ENCODE measurements at places on chromosomes 7 and 10.
A peak's percentile ranks its signal among the peaks of the same experiment; 100 is the strongest.

- DNase-seq, result no peak
These were observed 22.7 kb upstream of the MKRN1 start for GRCh38 chr7:140501966-140502365.

GRCh38 chr7:37187179-37187578, 261.5 kb downstream of the ELMO1 start:
- DNase-seq, result no peak

DNA sequence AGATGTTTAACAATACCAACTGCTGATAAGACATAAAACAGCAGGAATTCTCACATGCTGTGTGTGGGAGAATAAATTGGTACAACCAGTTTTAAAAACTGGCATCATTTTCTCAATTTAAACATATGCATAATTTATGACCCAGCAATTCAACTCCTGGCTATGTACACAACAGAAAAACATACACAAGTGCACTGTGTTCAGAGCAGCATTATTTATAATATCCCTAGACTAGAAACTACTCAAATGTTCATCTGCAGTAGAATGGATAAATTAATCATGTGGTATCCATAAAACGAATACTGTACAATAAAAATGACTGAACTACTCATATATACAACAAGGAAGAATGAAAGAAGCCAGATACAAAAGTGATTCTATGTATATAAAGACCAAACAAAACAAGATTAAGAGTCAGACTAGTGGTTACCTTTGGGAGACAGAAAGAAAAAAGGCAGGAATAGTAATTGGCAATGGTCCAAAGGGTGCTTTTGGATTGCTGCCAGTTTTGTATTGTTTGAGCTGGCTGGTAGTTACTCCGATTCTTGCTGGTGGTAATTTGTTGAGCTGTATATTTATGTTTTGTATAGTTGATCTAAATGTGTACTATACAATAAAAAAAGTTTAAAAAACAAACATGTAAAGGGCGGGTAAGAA, 306.0 kb downstream of the TFEC start:
- DNase-seq, result no peak

DNA sequence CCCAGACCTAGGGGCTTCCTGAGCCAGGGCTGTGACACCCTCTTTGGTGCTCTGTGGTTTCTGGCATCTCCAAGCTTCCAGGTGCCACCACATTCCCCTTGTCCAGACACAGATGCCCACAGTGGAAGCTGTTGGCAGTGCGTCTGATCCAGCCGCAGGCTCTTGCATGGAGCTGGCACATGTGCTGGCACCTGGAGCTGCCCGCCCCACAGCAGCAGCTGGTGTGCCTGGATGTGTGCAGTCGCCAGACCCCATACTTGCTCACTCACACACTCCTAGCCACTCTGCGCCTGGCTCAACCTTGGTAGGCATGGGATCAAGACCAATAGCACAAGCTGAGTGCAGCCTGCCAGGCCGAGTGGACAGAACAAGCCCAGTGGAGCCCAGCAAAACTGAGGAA, 106.5 kb downstream of the LYZL1 start:
- no peak for DNase-seq

- DNase-seq, result no peak
These were observed 222.9 kb upstream of the KMT2E start for GRCh38 chr7:104791080-104791479.

GRCh38 chr10:29648983-29649268, 14.2 kb upstream of the SVIL start:
- no peak for DNase-seq

DNA sequence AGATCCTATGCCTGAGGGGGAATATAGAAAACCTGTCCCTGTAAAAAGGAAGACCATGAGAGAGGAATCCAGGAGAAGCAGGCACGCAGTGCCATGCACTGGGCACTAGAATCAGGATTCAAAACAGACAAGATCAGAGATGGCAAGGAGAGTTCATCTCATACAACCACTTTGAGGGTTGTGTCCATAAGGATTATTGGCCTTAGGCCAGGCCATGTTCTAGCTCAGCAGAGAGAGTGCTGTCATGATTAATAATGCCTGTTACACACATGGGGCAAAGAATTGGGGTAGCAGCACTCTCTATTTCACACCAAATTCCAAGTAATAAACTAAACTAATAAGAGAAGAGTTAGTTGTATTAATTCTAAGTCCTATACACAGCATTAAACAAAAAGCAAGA, 29.1 kb downstream of the EZH2 start:
- no peak for DNase-seq

GRCh38 chr7:154942691-154943090, 60.2 kb downstream of the PAXIP1 start:
- DNase-seq, result no peak

DNA sequence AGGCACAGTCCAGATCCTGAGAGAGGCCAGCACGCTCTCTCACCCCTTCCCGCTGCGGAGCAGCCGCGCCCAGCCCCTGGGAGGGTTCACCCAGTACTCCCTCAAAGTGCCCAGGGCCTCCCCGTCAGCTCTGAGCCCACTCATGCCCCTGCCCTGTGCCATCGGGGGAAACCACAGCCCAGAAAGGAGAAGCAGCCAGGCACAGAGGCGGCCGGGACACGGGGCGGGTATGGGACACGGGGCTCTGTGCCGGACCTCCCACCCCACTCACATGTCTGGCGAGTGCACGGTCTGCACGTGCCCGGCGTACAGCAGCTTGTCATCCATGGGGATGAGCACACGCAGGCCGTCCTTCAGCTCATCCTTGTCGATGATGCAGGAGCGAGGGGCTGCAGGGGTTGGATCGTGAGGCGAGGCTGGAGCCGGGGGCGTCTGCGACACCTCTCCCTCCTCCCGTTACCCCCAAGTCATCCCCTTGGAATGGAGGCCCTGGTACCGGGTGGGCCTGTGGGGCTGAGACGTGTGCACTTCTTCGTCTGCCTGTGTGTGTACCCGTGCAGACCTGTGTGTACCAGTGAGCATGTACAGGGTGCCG, 38.2 kb downstream of the SLC29A4 start:
- no peak for DNase-seq

- no peak for DNase-seq
These were observed 275.1 kb downstream of the CELF2 start for GRCh38 chr10:11292576-11293302.

- DNase-seq, result no peak
These were observed 100.1 kb downstream of the NPSR1 start for GRCh38 chr7:34758111-34758601.

DNA sequence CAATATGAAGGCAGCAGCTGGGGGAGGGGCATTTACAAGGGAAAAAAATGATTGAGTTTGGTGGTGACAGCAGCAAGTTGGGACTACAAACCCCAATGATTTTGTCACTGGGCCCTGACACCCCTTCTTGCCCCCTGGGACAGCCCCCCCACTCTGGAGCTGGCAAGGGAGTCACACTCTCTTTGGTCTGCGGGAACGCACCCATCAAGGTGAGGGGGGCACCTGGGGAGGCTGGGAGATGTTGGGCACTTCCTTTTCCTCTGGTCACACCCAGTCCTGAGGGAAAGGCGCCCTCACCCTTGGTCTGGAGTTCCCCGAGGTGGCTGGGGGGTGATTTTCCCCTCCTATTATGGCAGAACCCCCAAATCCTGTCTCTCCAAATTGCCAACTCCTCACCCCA, 24.4 kb downstream of the EPHB4 start:
- DNase-seq, result no peak

DNA sequence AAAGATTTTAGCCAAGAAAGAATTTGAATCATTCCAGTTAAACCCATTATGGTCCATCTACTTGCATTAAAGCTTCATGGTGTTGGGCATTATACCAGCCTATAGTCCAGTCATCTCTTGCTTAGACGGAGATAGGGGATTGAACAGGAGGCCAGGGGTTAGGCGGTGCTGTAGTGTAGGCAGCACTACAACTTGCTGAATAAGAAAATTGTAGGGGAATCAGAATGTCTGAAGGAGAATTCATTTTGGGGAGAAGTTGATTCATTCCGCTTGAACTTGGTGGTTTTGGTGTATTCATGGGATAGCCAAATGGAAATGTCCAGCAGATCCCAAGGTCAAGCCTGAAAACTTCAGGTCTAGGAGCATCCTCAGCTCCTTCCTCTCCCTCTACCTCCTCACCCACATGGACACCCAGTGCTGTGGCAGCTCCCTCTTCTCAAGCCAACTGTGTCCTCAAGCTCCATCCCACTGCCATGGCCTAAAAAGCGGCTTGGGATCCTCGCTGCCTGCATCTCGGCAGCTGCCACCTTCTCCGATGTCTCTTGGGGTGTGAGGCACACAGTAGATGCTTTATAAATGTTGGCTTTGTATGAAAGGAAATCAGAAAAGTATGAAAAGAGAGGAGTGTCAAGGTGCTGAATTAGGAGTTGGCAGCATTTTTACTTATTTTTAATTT, 63.6 kb upstream of the MNX1 start:
- DNase-seq, result no peak

DNA sequence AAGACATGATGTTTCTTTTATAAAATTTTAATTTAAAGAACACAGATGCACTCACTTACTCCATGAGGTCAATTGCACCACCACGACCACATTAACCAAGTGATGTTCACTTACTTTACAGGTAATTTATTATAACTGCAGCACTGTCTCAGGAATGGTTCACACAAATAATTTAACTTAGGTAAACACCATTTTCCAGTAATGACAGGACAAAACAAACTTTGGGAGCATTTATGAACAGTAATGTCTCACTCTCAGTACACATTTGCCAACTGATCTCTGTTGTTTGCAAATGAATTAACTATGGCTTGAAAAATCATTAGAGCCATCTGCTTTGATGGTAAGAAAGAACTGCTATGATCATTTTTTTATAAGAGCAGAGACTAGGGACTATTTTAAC, 150.4 kb downstream of the ETV1 start:
- no peak for DNase-seq

DNA sequence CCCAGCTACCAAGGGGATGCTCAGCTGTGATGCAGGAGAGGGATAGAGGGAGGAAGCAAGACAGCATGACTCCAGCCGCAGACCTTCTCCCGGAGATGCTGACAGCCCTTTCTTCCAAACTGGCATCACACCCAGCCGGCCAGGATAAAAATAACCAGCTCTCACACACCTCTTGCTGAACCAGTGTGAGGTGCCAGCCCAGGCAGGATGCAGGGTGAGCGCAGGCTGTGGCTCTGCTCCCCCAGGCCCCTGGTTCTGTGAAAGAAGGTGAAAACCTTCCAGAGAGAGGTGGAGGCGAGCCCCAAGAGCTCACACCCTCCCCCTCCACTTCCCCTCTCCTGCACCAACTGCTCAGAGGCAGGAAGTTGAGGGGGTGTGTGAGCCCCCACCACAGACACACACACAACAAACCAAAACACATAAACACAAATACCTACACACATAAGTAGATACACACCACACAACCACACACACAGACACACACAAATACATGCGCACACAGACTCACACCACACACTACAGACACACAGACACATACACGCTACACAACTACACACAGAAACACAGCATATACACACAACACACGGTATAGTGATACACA, 4.0 kb downstream of the GPR15LG start:
- DNase-seq, result peak; percentile 16

DNA sequence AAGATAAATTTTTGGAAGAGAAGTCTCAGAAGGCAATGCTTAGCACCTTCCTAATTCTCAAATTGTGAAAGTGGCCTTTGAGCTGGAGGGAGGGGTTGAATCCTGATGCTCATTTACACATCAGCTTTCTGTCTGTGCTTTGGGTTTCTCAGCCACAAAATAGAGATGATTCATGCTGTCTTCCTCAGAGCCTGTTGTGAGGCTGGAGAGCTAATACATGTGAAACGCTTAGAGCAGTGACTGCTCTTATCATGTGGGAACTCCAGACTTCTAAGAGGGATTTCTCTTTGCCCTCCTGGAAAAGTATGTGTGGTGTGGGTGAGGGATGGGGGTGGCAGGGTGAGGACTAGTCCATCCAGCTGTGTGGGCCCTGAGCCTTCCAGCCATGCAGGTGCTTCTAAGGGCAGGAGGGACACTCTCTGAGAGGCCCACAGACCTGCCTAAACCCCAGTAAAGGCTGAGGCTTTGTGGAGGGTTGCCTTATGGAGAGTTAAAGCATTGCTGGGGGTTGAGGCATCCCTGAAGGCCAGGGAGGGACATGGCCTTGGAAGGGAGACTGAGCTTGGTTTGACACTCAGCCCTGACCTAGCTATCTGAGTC, 4.8 kb upstream of the EVX1 start:
- no peak for DNase-seq

DNA sequence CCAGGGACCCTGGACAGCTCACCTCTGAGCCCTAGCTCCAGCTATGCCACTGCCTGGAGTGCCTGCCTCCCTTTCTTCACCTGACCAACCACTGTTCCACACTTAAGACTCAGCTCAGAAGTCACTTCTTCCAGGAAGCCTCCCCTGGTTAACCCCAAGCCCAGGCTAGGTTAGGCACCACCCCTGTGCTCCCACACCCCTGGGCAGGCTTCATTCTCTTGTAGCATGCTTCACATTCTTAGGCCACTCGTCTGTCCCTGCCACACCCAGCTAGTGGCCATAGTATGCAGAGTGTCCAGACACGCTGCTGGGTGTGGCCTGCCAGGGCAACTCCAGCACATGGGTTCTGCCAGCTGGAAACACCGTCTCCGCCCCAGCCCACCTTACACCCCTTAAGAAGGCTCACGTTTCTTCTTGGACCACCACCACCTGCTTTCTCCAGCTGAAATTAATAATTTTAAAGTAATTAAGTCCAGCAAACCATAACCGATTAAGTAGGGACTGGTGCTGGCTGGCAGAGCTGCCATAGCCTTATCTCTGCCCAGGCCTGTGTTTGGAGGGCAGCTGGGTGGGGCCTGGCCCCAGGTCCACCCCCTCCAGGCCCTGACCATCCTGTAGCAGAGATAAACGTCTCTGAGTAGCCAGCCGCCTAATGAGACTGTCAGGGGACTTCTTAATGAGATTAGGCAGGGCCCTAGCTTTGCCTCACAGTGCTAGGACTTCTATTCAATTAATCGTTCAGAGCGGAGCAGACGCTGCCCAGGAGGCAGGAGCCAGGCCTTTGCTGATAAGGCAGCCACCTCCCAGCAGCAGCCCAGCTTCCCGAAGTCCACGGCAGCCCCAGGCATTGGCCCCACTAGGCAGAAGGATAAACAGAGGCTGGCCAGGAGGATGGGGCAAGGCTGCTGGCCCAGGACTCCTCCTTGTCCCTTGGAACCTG, 20.5 kb downstream of the GRID1 start:
- no peak for DNase-seq

DNA sequence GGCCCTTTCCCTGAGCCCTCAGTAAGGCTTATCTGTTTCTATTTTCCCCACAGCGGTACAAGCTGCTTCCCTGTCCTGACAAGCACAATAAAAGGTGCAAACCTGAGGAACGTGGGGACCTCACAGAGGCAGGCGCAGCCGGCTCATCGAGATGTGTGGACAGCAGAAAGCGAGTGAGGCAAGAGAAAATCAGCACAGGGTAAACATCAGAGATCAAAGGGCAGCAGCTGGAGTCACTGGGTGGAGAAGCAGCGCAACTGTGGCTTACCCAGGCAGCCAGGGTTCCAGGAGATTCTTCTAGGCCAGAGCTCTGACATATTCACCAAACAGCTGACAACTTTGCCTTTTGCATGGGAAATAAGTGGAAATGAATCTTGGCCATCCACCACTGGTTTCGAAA, 212.6 kb downstream of the WDR11 start:
- DNase-seq, result no peak

- DNase-seq, result no peak
These were observed 7.1 kb downstream of the ZNF511 start for GRCh38 chr10:133315847-133316246.

All from central memory CD4-positive, alpha-beta T cell (primary cell).